CD14-positive monocyte (primary cell): ENCODE measurements at places on chromosomes 3 and 15.

GRCh38 chr15:40353697-40354096 lies 2.9 kb downstream of the PHGR1 start:
- no peak for DNase-seq

DNA sequence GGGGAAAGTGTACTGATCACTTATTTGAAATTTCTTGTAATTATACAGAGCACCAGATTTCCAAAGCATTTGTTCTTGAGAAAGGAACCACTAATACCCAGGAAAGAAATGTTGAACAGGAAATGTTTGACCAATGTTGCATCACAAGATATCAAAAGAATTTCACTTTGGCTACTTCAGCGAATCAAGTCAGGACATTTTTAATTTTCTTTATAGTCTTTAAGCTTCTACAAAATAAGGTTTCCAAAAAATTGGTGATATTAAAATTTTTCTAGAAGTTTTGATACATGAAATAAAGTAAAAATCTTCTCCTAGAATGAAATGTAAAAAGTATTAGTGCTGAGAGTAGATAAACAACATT lies 421.9 kb downstream of the MECOM start:
- DNase-seq = no peak

DNA sequence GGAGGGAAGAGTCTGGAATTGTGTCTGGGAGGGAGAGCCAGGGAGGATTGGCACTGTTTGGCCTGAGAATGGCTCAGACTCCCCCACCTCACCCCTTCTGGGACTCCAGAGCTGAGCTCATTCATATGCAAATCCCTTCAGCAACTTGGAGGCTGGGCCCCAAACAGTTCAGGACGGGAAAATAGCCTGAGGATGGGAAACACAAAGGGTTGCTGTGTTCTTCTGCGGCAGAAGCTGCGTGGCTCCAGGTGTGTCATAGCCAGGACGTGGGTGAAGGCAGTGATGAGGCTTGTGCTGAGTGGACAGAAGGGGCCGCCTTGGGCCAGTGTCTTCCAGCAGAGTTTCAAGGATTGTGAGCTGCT lies 16.6 kb downstream of the MASP1 start:
- no peak for DNase-seq

DNA sequence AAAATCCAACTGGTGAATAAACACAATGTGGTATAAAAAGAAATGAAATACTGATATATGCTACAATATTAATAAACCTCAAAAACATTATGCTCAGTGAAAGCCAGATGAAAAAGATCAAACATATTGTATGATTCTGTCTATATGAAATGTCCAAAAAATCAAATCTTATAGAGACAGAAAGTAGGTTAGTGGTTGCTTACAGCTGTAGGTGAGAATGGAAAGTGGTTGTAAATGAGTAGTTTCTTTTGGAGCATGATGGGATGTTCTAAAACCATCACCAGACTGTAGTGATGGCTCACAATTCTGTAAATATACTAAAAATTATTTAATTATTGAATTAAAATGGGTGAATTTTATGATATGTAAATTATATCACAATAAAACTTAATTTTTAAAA lies 58.4 kb downstream of the SENP7 start:
- DNase-seq = no peak

DNA sequence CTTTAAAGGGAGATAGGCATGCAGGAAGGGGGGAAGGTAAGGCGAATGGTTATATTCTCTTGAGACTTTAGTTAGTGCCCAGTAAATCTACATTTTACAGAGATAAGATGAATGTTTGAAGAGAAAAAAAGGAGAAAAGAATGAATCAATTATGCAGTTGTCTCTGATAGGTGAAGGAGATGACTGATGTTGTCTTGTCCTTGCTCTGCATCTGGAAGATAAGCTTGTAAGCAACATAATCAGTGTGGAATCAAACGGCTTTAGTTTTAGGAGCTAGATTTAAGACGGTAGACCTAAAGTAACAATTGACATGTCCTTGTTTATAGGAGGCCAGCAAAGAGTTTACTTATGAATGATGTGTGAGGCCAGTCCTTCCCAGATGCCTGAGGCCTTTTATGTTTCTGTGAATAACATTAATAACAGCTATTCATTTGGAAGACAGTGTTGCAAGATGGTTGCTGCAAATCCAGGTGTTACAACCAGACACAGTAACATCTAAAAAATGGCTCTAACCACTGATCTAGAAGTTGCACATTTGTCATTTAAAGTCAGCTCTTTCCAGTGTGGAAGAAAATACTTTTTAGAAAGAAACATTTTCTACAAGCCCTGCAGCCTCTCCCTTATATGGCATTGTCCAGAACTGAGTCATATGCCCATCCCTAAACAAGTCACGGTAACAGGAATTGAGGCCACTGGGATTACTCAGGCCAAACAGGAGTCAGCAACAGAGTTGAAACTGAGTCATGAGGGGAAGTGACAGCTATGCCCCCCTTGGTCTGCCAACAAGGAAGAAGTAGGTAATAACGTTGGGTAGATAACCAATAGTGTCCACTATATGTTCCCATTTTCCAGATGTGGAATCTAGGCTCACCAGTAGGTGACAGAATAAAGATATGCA lies 77.5 kb upstream of the FBN1 start:
- no peak for DNase-seq

DNA sequence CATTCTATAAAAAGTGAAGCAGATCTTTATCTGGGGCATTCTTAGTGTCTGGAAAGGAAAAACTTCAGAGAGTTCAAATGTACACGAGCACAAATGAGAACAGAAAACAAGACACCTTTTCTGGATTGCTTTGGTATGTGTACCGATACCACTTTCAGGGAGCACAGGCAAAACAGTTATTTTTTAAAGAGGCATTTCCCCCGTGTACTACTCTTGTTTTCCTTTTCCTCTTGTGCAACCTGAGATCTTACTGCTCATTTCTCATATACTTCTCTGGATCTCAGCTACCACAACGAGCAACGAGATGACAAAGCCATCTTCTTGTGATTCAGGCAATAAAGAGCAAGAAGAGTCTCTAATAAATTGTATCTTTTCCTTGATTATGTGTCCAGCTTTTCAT lies 463.6 kb downstream of the SHQ1 start:
- DNase-seq = peak; percentile 17

DNA sequence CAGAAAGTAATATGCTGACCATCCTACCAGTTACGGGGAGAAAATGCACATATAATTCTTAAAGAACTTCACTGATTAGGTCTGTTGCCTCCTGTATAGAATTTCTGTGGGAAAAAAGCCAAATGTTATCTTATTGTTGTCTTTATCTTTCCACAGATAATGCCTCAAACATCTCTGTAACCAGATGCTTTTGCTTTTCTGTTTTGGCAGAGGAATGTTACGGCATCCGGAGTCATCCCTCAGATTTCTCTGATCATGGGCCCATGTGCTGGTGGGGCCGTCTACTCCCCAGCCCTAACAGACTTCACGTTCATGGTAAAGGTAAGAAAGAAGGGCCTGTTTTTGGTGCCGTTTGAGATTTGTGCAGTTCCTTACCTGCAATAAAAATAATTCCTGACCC lies 33.5 kb downstream of the PCCB start:
- no peak for DNase-seq

GRCh38 chr3:126351086-126351770 lies 6.0 kb downstream of the KLF15 start:
- no peak for DNase-seq

DNA sequence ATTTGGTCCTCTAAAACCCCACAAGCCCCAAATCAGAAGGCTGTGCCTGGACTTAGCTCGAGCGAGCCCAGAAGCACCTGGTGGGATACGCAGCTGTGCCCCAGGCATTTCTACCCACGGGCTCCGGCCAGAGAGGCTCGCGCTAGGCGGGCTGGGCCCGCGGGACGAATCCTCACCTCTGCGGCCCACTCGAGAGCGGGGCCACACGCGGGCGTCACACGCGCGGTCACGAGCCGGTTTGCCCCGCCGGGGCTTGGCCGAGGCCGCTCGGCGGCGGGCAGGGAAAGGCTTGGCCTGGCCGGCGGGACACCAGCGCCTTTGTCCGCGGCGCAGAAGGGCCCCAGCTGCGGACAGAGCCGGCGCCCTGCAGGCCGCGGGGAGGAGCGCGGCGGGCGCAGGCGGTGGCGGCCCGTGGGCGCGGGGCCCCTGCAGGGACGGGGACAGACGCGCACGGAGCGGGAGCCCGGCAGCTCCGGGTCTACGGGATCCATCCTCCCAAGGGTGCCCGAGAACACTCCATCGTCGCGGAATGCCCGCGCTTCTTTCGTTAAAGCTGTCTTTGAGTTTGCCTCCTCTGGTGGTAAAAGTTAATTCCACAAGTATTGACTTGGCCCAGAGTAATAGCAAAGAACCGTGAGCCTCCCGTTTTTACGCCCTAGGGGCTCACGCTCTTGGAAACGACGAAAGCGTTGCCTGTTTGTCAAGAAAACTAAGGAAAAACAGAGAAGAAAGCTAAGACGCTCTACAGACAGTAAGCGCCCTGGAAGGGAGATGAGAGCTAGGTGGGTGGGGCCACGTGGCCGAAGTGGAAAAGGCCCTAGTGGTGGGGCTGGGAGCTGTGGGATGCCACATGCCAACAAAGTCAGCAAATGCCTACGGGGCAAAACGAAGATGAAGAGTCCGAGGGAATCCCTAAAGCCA lies 26.4 kb downstream of the TYRO3 start:
- DNase-seq = peak; percentile 19

GRCh38 chr3:138336454-138336999 lies 6.9 kb upstream of the NME9 start:
- DNase-seq = no peak

DNA sequence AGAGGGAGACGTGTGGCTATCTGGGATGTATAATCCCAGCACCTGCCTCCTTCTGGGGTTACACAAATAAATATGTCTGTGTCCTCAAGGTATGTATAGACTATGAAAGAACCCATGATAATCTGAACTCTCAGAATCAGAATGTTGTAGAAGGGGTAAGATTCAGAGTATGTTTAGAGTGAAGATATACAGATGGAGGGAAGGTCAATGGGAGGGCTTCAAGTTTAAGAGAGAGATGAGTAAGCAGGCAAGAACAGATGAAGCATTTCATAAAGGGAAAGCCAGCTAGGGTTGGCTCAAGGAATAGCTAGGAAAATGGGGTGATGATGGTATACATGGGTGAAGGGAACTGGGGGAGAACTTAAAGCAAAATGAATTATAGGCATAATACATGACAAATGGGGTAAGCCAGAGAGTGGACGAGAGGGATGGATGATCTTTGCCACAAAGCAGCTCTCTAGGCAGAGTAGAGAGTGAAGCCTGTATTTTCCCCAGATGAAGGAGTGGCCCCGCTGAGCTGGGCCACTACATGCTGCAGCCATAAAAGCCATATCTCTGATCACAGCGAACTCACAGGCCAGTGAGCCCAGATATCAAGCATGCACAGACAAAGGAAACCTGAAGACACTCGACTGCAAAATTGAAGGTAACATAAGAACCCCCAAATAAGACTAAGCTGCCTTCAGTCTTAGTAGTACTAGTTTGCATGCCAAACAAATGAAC lies 15.9 kb upstream of the ZBTB38 start:
- no peak for DNase-seq

DNA sequence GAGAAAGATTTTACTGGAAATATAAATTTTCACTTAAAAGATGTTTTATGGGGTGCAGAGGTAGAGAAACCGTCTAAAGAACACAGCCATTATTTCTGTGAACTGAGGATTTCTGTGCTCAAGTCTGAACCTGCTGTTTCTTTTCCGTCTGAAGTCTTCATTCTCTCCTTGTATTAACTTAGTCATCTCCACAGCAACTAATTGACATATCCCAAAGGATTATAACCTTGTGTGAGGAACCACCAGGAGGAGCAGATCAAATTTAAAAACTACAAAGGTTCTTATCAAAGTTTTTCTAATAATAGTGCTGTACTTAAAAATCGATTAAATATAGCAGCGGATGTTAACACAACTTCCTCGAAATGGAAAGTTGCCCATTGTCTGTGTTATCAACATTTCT lies 31.1 kb upstream of the ICE2 start:
- DNase-seq = no peak

DNA sequence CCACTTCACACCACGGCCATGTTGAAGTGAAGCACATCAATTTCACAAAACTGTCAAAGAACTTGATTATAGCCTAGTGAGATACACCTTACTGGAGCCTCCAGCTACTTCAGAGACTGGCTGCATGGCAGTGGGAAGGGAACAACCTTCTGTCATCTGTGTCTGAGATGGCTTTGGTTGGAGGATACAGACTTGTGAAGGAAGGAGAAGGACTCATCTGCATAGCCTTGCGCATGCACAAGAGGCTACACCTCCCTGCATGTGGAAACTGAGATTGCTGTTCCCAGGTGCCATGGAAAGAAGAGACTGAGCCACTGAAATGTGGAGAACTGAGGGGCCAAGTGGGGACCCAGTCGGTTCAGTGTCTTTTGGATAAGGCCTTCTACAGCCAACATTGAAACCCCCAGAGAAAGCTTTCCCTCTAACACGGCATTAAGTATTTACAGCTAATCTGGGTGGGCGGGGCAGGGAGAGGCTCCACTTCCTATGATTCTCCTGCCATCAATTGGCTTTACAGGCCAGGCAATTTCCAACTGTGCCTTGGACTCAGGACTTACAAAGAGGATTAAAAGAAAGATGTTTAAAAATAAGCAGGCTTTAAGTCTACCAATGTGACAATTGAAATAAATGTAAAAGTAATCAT lies 58.8 kb downstream of the IL16 start:
- no peak for DNase-seq

- no peak for DNase-seq
Measured at GRCh38 chr15:59186501-59186900, 20.1 kb upstream of the LDHAL6B start.

- DNase-seq = no peak
Measured at GRCh38 chr3:31690771-31691170, 158.0 kb downstream of the STT3B start.

GRCh38 chr15:52042051-52042851 lies 23.2 kb downstream of the MAPK6 start:
- no peak for DNase-seq

DNA sequence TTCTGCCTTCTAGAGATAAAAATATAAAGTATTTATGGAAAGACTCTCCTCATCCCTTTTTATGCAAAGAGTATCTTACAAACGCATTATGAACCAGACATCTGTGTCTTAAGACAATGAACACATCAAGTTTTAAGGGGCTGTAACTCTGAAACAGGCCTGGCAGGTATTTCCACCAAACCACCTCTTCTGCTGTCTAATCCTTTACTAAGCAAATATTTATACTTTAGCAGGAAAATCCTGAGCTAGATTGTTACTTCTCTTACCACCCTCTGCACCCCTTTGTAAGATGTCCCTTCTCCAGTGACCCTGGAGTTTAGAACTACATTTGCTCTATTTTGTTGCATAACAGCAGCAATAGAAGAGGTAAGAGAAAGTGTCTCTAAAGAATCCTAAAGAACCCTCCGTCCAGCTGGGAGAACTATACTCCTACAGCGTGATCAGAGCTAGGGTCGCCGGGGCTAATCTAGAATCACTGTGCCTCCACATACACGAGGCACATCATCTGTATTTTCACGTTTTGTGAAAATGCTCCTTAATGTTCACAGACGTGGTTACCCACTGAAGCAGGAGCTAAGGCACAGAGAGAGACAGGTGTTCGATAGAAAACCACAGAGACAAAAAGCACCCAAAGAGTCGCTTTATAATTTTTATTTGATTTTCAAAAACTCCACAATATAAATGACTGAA lies 129.6 kb downstream of the FOXP1 start:
- no peak for DNase-seq

GRCh38 chr3:135458541-135459322 lies 506.8 kb upstream of the PPP2R3A start:
- no peak for DNase-seq
